ENCODE measurements at places on chromosomes 2 and 18.

DNA sequence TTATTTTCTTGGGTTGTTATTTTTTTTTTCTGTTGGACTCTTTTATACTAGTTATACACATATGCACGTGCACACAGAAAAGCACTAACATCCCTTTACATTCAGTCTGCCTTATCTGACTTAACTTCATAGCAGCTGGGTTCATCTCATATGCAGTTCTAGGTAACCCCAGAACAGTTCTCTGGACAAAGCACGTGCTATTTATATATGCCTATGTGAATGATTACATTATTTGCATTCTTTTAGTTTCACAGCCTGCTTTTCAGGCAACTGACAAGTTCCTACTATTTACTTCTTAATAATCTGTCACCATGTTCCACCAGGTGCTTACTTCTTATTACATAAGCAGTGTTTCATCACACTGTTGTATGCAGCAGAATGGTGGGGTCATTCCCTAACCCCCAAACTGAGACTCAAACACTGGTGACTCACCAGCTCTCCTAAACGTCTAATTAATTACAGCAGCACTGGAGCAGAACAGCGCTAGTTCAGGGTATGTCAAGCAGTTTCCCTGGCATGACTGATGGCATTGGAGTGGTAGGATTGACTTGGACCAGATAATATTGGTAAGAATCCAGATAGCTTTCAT lies 372.8 kb downstream of the CLIP4 start:
- DNase-seq = no peak

GRCh38 chr2:118737684-118738083 lies 109.8 kb downstream of the EN1 start:
- no peak for DNase-seq

GRCh38 chr2:23146011-23146410 lies 239.0 kb upstream of the KLHL29 start:
- DNase-seq = no peak

GRCh38 chr18:2882201-2882600 lies 35.4 kb downstream of the EMILIN2 start:
- DNase-seq = no peak

DNA sequence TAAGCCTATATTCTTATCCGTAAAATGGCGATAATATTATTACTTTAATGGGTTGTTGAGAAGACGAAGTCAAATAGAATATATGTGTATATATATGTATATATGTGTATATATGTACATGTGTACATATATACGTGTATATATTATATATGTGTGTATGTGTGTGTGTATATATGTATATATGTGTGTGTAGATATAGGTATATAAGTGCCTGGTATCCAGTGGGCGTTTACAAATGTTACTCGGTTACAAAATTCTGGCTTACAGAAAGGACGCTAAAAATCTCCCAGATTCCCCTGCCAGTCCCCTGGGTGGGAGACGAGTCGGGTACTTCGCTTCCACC lies 295 bp upstream of the MTX2 start:
- no peak for DNase-seq

- DNase-seq = no peak
These were observed 204.9 kb downstream of the FAM210A start for GRCh38 chr18:13521418-13521817.

GRCh38 chr18:59957957-59958356 lies 58.2 kb downstream of the PMAIP1 start:
- no peak for DNase-seq

DNA sequence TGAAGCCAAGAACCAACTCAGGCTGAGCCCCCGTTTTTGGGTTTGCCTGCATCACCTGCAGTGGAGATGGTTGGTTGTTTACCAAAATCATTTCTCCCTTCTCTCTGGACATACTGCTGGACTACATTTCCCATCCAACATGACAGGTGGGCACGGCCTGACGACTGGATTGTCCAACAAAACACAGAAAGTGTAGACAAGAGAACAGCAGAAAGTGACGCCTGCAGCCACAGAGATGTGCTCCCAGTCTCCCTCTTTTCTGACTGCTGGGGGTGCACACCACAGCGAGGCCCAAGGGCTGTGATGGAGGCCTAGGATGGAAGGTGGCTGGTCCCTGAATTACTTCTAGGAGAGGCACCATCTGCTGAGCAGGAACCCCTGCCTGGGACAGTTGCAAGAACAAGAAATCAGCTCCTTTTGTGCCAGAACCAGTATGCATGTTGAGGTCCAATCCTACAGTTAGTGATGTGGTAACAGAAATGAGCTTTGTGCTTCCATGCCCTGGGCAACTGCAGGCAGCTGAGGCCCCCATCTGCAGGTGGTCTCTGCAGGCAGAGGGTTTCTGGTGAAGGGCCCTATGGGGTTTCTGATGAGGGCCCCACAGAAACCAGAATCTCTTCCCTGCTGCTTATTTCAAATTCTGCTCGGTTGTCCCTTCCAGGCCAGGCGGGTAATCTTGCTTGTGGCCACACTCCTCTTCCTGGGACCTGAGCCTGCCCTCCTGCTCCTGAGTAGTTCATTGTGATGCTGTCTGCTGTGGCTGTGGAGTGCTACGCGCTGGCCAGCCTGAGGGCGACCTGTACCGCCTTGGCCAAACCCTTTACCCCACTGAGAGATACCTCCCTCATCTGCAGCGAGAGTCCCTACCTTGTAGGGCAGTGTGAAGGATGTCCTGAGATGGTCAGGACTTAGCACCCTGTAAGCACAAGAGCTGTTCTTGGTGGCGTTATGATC lies 168.3 kb downstream of the ASB1 start:
- no peak for DNase-seq

DNA sequence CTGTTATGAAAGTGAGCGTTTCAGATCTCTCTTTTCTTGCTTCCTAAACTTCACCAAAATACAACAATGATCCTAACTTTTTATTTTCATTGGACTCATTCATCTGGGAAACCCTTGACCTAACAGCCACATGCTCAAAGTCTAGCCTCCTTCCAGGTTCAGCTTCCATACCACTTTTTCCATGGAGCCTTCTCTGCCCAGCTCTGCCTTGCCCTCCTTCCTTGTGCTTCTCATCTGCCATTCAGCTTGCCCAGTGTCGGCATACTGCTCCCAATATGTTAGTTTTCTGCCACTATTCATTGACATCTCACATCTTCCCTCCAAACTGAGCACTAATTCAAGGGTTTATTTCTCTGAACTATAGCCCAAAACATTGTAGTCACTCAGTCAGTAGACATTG lies 214.7 kb downstream of the RAD51AP2 start:
- DNase-seq = no peak

DNA sequence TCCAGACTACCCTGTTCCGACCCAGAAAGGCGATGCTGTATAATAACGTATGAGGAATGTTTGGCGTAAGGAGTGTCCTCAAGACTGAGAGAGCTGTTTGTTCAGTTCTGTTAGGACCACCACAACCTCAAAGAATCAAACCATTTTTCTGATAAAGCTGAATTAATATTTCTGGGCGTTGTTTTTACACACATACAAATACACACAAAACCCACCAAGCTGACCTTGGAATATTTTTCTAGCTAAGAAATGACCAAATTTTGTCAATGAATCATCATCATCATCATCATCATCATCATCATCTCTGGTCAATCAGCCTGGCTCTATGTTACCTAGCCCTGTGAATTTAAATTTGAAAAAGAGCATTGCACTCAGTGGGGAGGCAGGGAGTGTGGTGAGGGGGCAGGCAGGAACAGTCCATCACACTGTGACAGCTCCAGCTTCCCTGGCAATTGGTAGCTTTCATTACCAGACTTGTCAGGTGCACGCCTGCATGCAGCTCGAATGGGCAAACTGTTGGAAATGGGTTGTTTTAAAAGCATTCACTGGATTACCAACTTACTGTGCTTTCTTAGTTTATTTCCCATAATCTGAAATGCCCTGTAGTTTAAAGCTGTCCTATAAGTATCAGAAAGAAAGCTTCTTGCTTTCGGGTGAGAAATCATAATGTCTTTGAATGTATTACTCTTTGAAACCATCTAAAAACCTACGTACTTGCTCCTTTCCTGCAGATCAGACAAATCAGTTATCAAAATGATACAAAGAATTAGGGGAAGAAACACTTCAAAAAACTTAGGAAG lies 6.9 kb upstream of the POU3F3 start:
- DNase-seq = no peak

- no peak for DNase-seq
These were observed 92.7 kb upstream of the SNTG2 start for GRCh38 chr2:857937-858336.

GRCh38 chr18:31278609-31279071 lies 39.3 kb upstream of the DSG1 start:
- no peak for DNase-seq

DNA sequence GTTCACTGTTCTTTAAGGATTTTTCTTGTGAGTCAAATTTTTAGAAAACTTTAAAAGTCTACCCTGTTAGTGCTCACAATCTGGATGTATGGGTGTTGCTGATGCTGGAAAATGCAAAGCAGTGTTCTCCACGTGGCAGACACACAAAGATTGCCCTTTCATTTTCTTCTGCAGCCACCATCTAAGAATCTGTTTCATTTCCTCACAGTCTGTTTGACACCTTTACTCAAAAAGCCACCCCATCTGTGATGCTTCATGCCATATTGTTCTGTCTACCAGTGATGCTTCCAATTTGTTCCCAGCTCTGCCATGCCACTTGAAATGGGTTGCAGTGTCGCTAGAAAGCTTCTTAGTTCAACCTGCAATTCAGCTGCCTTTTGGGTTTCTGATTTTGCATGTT lies 464.2 kb upstream of the UBE2E3 start:
- DNase-seq = no peak

DNA sequence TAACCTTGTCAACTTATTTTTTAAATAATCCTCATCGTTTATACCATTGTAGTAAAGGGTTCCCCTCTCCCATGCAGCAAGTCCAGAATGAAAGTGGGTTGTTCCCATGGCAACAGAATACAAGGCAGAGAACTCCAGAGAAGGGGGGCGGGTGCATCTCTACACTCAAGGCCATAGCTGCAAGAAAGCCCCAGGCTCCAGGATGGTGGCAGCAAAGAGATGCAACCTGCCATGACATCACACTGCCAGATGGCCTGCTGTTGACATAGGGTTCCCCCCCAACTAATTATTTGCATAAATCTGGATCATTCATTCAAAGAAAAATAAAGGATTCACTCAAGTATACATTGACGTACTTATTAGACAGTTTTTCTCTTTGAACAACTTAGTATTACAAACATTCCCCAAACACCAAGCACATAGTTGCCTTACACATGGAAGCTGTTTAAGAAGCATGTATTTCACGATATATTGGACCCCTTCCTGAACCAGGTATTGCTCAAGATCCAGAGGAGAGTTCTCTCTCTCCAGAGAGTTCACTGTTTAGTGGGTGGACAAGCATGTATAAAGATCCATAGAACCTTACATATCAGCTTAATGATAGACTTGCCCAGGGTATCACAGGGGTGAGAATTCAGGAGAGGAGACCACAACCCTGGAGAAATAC lies 87.4 kb upstream of the KLF7 start:
- DNase-seq = no peak

DNA sequence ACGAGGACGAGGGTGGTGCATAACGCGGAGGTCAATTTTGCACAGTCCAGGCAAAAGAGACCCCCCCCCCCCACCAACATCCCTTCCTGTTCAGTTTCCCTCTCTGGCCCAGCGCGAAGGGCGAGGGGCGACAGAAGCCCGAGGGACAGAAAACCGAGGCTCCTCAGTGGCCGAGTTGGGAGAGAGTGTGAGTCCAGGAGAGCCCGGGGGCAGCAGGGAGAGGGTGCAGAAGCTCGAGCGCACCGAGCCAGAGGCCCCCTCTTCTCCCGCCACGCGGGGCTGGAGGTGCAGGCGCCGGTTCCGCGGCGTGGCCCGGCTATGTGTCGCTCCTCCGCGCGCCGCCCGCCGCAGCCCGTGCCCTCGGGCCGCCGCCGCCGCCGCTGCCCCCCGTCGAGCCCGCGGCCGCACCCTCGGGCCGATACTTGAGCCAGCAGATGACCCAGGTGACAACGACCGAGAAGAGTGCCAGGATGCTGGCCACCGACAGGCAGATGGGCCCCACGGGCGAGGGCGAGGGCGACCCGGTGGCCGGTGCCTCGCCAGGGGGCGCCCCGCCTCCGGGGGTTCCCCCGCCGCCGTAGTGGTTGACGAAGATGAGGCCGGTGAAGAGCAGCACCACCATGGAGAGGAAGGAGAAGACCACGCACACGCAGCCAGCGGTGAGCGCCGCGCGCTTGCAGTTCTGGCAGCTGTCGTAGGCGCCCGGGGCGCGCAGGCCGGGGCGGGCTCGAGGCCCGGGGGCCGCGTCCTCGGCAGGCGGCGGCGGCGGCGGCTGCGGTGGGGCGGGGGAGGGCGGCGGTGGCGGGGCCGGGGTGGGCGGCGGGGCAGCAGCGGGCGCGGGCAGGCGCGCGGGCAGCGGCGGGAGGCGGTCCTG lies 20.2 kb upstream of the PAX3 start:
- no peak for DNase-seq

GRCh38 chr2:108026092-108026794 lies 39.9 kb downstream of the SLC5A7 start:
- no peak for DNase-seq

DNA sequence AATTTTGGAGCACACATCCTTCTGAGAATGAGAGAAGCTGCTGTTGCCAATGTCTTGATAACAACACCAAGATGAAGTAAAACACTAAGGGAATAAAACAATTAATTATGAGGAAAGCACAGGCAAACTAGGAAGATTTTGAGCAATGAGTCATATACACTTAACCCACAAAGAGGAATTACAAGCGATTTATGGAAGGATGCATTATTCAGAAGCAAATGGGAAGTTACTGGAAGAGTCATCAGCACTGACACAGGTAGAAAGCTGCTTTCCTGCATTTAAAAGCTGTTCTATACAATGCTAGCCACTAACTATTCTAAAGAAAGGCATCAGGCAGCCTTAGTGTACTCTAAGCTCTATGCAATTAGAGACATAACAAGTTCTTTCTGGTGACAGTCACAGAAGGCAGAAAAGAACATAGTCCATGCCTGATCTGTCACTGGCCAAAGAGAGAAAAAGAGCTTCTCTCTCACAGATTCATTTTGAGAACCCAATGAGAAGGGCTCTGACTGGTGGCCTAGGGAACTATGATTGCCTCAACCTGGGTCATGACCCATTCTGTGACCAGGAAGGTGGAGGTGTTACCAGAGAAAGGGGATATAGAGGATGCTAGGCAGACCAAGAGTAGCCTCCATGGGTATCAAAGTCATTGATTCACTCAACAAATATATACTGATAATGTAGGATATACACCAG lies 45.4 kb downstream of the M1AP start:
- no peak for DNase-seq

- DNase-seq = no peak
These were observed 22.7 kb downstream of the LDLRAD4 start for GRCh38 chr18:13241083-13241892.

GRCh38 chr2:63735263-63735662 lies 106.4 kb upstream of the UGP2 start:
- no peak for DNase-seq

- DNase-seq = no peak
These were observed 55.4 kb downstream of the FAM171B start for GRCh38 chr2:186749219-186749618.

- no peak for DNase-seq
These were observed 28.0 kb upstream of the DSG3 start for GRCh38 chr18:31419457-31419932.

GRCh38 chr2:10054424-10054823 lies 11.1 kb downstream of the KLF11 start:
- no peak for DNase-seq

All from stimulated activated CD8-positive, alpha-beta memory T cell treated with anti-CD3 and anti-CD28 coated beads, Interleukin-12 subunit alpha, Interleukin-12 subunit beta, amount 100 ng/mL, for 4 hours (primary cell).